Activated CD4-positive, alpha-beta T cell treated with anti-CD3 and anti-CD28 coated beads, Interleukin-2, amount 10 ng/mL, durations not matched to agents 24 days and 14 days (primary cell): ENCODE measurements at places on chromosomes 3 and 15. TPM values are rescaled to one million over a fixed set of nuclear protein-coding genes. Genes with fewer than 3 reads are reported as not detected.

PAK6 gene
- 0.33 and 0.54 TPM in 2 replicates for total RNA-seq

LRRC2 gene
- not detected in 2 replicates for total RNA-seq

ABHD17C gene
- total RNA-seq = 4.1 and 5.3 TPM in 2 replicates

CSPG5 gene
- total RNA-seq = 1.7 and 2.0 TPM in 2 replicates

CFAP100 gene
- not detected in 2 replicates for total RNA-seq

TMEM87A gene
- 37.1 and 39.1 TPM in 2 replicates for total RNA-seq

PAQR9 gene
- total RNA-seq = not detected in 2 replicates

WNT7A gene
- total RNA-seq = 0.05 TPM in 1 of 2 replicates, not detected in the other

TMEM108 gene
- total RNA-seq = not detected in 2 replicates

CHRNA7 gene
- 0.12 TPM in 1 of 2 replicates, not detected in the other for total RNA-seq

CLDN18 gene
- total RNA-seq = not detected in 2 replicates

SEMA3F gene
- 0.14 and 0.31 TPM in 2 replicates for total RNA-seq

ZKSCAN7 gene
- total RNA-seq = 0.79 and 0.90 TPM in 2 replicates

FEZF2 gene
- not detected in 2 replicates for total RNA-seq

CELF6 gene
- total RNA-seq = 0.19 and 0.21 TPM in 2 replicates

AADACL2 gene
- total RNA-seq = not detected in 2 replicates

CACNA2D2 gene
- 0.23 and 0.62 TPM in 2 replicates for total RNA-seq

MORC1 gene
- not detected in 2 replicates for total RNA-seq

RBP2 gene
- total RNA-seq = not detected in 2 replicates

LTK gene
- not detected in 2 replicates for total RNA-seq

P2RY1 gene
- total RNA-seq = 0.77 and 0.92 TPM in 2 replicates

EIF1B gene
- total RNA-seq = 46.1 and 47.7 TPM in 2 replicates

TMEM45A gene
- total RNA-seq = 0.26 TPM in 1 of 2 replicates, not detected in the other

TIGIT gene
- total RNA-seq = 2.5 and 4.7 TPM in 2 replicates
